ENCODE measurements at places on chromosomes 3 and 15.

- DNase-seq: no peak
Observed at GRCh38 chr3:106376016-106376570, 507.3 kb upstream of the CBLB start.

DNA sequence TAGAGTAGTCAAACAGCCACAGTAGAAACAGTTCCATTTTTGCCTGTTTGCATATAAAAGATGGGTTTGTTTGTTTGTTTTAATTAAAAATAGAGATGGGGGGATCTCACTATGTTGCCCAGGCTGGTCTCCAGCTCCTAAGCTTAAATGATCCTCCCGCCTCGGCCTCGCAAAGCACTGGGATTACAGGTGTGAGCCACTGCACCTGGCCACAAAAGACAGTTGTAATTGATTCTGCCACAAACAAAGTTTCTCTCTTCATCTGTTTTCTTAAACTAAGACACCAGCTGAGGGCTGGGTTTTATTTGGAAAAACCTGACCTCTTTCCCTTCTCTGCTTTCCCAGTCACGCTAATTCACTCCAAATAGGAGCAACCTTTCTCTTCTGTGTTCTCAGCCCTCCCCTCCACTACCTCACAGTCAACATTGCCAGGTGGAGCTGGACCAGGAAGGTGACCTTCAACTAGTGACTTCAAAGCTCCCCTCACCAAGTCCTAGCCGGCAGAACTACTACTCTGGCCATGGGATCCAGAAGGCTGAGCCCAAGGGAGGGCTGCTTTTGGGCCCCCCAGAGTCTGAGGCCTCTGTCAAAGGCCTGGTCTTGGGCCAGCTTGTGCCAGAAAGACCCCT is 1.5 kb upstream of the IDH2 start:
- no peak for DNase-seq

DNA sequence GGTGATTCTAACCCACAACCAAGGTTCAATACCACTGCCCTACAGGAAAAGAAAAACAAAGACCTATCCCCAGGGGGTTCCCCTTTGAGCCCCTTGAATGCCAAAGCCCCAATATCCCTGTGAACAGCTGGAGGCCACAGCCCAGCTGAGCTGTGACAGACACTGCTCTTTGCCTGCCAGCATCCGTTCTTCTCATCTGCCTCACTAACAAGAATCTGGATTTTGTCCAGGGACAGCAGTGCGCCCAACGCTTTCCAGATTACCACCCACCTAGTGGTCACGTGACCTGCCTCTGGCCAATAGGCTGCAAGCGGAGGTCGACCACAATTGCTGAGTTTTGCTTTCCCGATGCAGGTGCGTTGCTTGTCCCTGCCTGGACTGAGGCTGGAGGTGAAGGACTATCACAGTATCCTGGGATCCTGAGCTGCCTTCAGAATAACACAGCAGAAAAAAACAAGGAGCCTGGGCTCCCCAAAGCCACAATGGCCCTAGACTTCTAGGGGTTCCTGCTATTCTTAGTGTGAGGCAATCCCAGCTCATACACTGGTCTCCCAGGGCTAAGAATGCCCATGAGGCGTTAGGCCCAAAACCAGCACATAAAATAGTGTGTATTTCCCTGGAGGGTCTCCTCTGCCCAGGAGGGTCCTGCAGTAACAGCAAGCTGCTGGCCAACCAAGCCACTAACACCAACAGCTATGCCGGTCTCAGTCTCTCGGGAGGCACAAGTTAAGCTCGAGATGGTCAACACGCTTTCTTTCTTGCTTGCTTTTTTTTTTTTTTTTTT is 13.8 kb downstream of the BDH1 start:
- peak; percentile 93 for DNase-seq

DNA sequence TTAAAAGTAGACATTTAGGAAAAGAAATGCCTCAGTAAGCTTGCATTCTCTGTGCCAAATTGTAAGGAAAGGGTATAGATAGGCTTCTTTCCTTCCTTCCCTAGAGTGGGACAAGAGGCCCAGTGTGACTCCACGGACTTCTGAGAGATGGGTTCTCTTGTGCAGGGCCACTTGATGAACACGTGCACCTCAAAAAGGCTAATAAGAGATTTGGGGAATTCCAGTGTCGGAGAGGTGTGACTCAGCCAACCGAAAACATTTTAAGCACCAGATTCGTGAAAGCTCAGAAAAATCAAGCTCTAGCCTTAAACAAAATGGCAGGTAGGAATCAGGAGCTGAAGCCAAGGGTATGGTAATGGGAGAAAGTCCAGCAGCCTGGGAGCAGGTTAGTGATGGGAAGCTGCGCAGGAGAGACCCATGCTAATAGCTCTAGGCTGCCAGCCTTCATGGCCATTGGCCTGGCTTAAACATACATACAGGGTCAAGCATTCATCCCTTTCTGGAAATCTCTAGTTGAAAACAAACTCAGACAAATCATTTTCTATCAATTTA is 56.2 kb downstream of the SV2B start:
- DNase-seq: no peak

DNA sequence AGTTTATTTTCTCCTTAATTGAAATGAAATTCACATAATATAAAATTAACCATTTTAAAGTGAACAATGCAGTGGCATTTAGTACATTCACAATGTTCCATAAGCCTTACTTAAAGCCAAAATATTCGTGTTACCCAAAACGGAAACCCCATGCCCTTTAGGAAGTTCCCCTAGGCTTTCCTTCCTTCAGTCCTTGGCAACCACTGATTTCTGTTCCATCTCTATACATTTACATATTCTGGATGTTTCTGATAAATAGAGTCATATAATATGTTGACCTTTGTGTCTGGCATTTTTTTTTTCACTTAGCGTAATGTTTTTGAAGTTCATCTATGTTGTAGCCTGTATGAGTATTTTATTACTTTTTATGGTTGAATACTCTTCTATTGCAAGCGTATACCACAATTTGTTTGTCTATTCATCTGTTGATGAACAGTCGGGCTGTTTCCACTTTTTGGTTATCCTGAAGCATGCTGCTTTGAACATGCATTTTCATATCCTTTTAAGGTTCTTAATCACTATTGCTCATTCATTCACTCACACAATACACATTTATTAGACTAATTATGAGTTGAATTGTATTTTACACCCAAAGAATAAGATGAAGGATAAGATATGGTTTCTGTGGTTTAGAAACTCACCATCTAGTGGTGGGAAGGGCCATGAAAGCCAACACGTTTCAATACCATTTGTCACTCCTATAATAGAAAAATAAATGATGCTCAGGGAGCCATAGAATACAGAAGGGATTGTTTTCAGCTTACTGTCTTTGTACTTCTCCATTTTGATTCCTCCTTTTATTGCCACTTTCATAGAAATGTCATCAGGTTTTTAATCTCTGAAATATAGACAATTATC is 408.2 kb upstream of the CBLB start:
- DNase-seq: no peak

DNA sequence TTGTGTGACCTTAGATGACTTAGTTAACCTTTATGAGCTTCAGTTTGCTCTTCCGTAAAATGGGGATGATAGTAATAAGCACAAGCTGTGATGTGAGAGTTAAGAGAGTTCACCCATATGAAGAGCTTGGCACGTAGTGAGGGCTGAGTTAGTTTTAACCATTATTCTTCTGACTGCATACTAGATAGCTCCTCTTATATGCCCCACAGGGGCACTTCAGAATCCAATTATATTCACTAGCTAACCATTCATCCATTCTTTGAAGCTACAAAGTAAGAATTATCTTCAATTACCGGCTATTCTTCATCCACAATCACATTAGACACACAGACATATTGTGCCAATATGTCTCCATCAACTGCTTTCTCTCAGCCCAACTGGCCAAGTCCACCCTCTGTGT is 159.0 kb upstream of the STT3B start:
- DNase-seq: no peak

DNA sequence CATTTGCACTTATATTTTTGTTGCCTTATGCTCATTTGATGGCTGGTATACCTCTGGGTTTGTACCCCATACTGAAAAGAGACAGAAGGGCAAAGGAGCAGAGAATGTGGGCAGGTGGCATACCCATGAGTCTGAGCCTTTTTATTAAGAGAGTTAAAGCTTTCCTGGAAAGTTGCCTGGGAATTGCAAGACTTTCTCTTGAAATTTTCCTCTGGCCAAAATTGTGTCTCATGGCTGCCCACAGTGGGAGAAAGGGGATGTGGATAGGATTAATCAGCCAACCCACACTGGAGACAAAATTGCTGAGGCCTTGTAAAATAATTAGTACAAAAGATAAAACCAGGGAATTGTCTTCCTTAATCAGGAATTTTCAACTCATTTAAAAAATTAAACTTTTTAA is 8.2 kb upstream of the NMD3 start:
- DNase-seq: no peak

GRCh38 chr3:53457068-53457467 is 37.3 kb upstream of the CACNA1D start:
- no peak for DNase-seq

- DNase-seq: peak; percentile 48
Observed at GRCh38 chr3:47899495-47900108, 96.7 kb downstream of the DHX30 start.

- peak; percentile 26 for DNase-seq
Observed at GRCh38 chr3:122030381-122031122, 8.5 kb upstream of the ILDR1 start.

DNA sequence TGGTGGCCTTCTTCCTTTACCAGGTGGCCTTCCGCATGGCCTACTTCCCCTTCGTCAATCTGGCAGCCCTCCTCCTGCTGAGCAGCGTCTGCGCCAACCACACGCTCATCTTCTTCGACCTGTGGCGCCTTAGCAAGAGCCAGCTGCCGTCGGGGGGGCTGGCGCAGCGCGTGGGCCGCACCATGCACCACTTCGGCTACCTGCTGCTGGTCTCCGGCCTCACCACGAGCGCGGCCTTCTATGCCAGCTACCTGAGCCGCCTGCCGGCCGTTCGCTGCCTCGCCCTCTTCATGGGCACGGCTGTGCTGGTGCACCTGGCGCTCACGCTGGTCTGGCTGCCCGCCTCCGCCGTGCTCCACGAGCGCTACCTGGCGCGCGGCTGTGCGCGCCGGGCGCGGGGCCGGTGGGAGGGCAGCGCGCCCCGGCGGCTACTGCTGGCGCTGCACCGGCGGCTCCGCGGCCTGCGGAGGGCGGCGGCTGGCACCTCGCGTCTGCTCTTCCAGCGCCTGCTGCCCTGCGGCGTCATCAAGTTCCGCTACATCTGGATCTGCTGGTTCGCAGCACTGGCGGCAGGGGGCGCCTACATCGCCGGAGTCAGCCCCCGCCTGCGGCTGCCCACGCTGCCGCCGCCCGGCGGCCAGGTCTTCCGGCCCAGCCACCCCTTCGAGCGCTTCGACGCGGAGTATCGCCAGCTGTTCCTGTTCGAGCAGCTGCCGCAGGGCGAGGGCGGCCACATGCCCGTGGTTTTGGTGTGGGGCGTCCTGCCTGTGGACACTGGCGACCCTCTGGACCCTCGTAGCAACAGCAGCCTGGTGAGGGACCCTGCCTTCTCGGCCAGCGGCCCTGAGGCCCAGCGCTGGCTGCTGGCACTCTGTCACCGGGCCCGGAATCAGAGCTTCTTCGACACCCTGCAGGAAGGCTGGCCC is 9.9 kb downstream of the DISP2 start:
- DNase-seq: peak; percentile 87

DNA sequence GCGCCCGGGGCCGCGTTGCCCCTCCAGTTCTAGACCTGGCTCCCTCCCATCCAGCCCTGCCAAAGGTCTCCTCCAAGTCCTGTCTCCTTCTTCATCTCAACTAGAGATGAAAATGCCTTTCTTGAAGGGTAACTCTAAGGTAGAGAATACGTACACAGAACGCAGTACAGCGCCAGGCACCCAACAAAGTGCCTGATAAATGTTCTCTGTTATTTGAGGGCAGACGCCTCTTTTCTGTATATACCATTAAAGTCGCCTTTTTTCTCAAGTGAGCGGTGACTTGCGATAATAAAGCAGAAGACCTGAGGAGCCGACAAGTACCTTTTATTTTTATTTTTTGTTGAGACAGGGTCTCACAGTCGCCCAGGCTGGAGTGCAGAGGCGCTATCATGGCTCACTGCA is 809 bp downstream of the CRTAP start:
- DNase-seq: no peak

DNA sequence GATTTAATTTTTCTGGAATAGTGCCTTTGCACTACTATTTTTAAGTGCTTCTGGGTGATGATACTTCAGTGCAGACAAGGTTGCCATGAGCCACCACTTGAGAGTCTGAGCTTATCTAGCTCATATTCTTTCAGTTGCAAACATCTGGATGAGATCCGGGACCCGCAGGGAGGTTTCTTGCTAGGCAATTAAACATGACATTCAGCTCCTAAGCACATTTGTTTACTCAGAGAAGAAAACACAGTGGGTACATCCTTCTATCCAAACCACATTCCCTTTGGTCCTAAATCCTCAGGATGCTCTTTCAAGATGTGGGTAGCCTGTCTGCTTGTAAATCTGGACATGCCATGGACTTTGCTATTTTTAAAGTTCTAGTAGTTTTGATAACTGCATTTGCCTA is 12.0 kb downstream of the PLSCR1 start:
- DNase-seq: no peak

DNA sequence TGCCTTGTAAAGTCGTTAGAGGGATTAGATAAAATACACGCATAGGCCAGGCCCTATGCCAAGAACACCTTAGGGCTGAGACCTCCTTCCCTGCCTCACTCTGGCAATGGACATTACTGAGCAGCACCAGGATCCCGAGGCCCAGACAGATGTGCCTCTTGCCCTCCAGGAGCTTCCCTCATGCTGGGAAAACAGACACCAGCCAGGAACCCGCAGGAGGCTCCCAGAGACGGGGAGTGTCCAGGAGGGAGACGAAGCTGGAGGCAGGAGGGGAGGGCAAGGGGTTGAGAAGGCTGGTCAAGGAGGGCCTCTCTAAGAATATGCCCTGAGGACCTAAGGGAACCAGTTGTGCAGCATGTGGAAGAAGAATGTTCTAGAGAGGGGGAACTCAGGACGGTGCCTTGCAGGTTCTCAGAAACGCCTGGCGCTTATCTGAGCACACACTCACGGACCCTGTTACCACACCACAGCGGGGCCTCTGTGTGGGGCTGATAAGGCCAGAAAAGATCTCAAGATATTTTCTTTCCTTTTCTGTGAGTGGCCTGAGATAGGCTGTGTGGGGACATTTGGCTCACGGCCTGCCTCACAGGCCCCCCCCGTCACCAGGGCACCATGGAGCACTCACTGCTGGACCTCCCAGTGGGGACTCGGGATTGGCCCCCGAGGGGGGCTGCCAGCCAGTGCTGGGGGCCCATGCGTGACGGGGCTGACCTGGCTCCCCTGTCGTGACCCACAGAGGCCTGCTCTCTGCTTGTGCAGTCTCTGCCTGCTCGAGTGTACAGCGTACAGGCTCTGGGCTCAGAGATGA is 22.0 kb upstream of the CYP11A1 start:
- peak; percentile 48 for DNase-seq
